GM18507 (cell line): ENCODE measurements at places on chromosomes 7 and 10.
A peak's percentile ranks its signal among the peaks of the same experiment; 100 is the strongest.

- no peak for DNase-seq
Measured at GRCh38 chr10:47298715-47299114, 1.3 kb upstream of the GDF10 start.

GRCh38 chr7:106791526-106791925 is 73.6 kb upstream of the PIK3CG start:
- no peak for DNase-seq

GRCh38 chr7:121012919-121013318 is 24.4 kb downstream of the CPED1 start:
- no peak for DNase-seq

DNA sequence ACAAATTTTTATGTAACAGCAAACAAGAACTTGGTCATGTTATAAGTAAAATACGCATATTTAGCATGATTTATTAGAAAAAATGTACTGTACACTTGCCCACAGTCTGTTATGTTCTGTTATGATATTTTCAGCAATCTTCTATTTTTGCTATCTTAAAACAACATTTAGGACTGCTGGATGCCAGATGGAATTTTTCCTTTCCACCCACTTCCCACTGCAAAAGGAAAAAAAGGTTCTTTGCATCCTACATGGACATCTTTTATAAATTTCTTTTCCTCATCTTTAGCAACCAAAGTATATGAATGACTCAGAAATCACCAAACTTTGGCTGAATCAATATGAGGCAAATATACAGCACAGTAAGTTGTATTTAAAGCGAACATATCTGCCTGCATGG is 146.0 kb downstream of the RAPGEF5 start:
- no peak for DNase-seq

DNA sequence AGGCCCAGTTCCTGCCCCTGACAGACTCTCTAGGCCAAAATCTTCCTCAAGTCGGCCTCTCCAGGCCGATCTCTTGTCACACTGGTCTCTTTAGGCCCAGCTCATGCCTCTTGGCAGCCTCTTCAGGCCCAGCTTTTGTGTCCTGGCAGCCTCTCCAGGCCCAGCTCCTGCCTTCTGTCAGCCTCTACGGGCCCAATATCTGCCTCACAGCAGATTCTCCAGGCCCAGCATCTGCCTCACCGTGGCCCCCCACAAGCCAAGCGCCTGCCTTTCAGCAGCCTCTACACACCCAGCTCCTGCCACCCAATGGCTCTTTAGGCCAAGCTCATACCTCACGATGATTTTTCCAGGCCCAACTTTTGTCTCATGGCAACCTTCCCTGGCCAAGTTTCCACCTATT is 33.0 kb upstream of the VKORC1L1 start:
- DNase-seq: no peak

DNA sequence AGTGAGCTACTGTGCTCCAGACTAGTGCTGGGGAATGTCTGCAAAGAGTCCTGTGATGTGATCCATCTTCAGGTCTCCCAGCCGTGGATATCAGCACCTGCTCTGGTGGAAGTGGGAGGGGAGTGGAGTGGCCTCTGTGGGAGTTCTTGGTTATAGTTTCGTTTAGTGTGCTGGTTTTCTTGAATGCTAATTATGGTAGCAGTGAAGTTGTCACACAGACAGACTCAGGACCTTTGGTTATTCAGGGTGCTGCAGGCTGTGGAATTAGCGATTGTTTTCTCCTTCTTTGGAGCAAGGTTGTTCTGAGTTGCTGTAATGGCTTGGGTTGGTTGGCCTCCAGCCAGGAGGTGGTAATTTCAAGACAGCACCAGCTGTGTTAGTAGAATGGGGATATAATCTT is 132.7 kb upstream of the HGF start:
- no peak for DNase-seq

GRCh38 chr7:108585843-108586242 is 16.2 kb downstream of the DNAJB9 start:
- no peak for DNase-seq

- DNase-seq: no peak
Measured at GRCh38 chr7:155020996-155021395, 18.1 kb upstream of the PAXIP1 start.

DNA sequence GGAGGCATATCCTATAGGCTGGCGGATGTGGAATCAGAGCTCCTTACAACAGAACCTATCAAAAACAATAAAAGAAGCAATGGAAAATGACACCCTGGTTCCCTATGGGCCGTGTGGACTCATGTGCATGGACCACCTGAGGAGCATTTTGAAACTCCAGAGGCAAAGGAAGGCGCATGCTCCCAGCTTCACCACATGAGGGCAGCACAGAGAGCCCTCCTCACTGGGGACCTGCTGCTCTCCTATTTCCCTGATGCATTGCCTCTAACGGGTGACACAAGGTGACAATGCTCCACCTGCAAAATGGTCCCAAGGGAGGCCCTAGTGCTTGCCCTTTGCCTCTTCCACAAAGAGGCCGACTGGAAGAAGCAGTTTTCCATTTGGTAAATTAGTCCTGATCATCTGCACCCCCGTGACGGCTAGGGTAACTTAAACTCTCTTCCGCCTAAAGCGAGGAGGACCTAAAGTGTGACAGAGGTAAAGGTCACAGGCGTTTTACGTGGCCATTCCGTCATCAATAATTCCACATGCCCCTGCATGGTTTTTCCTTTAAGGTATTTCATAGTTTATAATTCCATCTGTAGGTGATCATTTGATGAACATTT is 67.7 kb downstream of the GPAM start:
- peak; percentile 28 for DNase-seq

GRCh38 chr10:58952747-58953466 is 223.5 kb upstream of the PHYHIPL start:
- DNase-seq: no peak

DNA sequence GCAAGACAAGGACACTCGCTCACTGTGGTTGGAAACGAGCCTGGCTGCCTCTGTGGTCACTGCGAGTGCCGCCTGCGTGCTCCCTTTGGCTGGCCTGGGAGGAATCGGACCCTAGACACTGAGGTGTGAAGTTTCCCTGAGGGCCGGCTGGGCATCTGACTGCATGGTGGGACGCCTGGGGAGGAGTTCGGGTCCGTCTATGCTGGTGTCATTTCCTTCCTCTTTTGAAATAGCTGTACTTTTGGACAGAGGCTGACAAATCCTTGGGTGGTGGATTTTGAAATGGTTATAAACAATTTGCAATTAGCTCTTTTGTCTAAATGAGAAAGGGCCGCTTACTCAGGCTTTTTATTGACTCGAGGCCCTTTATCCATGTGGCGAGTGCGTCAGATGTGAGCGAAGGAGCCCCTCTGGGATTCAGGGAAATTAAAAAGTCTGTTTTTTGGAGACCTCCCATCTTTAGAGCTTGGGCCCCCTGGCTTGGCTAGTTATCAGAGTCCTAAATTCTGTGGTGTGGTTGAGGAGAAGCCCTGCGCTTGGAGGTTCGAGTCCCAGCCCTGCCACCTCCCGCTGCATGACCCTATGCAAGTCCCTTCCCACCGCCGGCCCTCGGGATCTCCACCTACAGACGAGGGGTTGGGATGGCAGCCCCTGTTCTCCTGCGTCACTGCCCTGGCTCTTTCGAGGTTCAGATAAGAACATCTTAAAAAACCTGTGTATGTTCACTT is 147.1 kb downstream of the RGS10 start:
- no peak for DNase-seq

- no peak for DNase-seq
Measured at GRCh38 chr7:92206672-92207071, 27.7 kb upstream of the LRRD1 start.

DNA sequence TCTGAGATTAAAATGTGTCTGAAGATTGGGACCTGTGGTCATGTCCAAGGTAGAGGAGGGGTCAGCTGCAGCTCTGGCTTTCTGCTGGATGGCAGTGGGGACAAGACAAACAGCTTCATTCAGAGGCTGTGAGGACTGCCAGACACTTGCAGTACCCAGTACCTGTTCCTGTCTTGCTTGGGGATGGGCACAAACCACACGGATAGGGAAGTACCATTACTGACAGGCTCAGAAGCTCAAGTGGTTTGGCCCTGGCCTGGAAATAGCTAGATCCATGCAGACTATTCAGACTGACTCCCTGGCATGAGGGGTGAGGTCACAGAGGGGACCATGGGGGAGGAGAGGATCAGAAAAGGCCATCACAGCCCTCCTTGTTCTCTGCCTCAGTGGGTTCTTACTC is 56.0 kb upstream of the COMTD1 start:
- DNase-seq: no peak

DNA sequence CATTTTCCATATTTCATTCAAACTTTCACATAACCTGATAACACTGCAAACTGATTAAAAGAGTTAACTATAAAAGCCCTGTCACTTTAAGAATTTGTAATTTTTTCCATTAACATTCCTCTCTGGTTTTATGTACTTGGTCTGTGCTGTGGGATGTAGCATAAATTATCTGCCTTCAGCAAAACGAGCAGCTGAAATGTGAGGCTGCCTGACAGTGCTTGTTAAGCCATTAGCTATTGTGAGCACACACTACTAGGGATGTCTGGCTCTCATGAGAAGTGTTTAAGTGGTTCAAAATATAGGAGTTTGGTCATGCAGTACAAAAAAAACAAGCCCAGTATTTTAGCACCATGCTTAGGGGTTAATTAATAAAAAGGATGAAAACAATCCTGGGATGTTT is 63.0 kb downstream of the HOXA1 start:
- no peak for DNase-seq

- DNase-seq: no peak
Measured at GRCh38 chr7:141128931-141129330, 55.1 kb downstream of the TMEM178B start.

DNA sequence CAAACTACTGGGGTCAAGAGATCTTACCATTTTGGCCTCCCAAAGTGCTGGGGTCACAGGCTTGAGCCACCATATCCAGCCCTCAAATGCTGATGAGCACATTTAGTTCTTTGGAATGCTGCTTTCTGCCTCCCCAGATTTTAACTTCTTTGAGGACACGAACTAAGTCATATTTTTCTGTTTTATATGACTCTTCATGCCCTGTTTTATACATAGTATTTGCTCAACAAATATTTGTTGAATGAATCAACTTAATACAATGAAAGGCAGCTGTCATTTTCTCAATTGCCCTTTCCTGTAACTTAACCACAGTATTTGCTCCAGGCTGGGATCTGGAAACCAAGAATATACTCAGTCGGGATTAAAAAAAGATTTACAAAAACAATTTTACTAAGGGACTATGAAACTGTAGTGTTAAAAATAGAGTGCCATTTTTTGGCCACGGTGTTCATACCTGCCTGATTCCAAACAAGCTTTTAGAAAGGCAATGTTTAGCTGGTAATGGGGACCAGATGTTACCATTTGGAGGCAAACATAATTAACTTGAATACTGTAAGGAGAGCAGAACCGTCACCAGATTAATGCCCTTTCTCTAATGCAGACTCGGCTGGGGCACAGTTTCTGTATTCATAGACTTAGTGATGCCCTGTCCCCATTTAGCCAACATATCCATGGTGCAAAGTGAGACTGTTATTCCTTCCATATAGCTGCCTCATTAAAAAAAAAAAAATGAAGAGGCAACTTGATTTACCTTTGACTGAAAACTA is 117.6 kb downstream of the NRP1 start:
- no peak for DNase-seq

DNA sequence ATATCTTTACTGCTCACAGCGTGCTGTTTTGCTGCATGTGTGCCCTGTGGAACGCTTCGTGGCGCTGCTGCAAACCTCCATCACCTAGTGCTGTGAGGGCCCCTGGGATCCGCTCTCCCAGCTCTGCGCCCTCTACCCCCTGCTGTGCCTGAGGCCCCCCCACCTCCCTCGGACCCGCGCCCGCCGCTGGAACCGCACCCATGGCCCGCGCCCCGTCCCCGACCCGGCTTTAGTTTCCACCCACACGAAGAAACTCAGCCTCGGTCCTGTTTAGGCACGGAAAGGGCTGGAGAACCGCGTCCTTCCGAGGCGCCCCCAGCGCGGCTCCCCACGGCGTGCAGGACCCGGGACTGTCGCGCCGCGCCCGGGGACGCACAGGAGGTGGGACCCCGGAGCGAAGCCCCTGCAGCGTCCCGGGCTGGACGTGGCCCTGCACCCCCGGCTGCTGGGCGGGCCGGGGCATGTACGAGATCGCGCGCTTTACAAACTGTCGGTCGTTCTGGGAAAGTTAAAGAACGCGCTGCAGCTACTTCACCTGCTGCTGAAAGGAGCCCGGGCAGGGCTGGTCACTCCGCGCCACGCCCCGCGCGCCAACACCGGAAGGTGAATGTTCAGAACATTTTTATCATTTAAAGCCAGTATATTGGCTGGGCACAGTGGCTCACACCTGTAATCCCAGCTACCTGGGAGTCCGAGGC is 54.3 kb downstream of the BMS1 start:
- no peak for DNase-seq

DNA sequence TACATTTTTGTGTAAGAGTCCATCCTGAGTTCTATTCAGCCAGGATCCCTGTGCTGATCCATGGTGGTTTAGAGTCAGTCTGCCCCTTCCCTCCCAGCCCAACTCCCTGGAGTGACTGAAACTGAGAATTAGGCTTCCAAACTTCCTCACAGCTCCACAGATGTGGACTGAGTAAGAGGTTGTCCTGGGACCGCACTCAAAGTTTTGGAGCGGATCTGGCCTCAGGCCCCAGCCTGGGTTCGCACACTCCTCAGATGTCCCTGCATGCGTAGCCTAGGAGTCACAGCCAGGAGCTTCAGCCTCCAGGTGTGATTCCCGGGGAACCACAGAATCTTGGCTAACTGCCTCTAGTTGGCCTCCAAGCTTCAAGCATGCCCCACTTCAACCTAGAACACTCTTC is 218.1 kb downstream of the C7orf25 start:
- DNase-seq: no peak

DNA sequence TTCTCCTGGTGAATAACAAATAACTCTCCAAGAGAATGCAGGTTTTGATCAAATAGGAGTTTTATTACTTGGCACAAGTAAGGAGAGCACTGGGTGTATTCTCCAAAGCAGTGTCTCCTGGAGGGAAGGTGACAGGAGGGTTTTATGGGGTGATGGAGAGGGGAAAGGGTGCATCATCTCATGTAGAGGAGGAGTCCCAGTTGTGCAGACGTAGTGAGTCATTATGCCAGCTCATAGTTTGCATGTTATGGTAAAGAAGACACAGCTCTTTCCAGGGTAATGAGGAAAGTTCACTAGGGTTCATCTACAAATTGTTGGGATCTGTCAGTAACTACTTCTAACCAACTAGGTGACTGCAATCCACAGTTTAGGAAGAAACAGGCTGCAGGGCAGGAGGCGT is 347.9 kb upstream of the MEOX2 start:
- DNase-seq: no peak

DNA sequence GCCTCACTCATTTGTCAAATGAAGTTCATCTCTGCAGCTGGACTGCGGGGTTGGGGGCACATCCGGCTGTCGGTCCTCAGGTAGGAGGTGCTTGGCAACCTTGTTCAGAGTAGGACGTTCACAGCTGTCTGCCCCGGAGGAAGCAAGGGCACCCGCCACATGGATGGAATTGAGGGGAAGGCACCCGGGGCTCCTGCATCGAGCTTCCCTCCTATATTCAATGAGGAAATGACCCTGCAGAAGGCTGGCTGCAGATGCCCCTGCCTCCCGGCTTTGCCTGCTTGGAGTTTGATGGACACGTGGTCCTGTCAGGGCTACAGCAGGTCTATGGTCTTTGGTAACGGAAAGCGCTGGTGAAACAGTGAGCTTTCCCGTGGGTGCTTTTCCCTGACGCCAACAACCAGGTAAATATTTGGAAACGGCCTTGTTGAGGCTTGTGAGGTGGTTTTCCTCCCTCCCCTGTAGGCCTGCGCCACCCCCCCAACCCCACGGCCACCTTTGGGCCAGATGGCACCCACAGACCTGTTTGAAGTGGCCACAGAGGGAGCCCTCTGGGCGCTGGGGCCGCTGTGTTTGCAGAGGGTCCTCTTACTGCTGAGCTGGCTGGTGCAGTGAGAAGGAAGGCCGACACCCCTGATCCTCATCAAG is 32.9 kb downstream of the HTRA1 start:
- DNase-seq: no peak

GRCh38 chr7:132764762-132765161 is 188.5 kb upstream of the PLXNA4 start:
- no peak for DNase-seq
